ENCODE measurements at places on chromosomes 1 and 21.
A peak's percentile ranks its signal among the peaks of the same experiment; 100 is the strongest.

GRCh38 chr1:59204001-59204400 is 92.9 kb upstream of the FGGY start:
- DNase-seq, result peak; percentile 27

DNA sequence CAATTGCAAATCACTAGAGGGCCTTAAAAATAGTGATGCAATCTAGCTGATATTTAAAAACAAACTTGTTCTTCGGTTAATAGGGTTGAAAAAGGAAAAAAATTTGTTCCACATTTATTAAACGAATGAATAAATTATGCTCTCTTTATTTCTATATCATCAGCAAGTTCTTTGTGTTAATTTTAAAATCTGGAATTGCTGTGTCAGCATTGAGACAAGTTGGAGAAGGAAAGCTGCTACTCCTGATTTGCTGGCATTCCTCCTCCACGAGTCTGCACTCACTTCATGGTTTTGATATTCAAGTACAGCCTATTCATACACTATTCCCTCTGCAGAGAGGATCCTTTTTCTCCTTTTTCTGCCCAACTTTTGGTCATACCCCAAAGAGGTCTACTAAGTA is 117.6 kb downstream of the MRPL39 start:
- no peak for DNase-seq

DNA sequence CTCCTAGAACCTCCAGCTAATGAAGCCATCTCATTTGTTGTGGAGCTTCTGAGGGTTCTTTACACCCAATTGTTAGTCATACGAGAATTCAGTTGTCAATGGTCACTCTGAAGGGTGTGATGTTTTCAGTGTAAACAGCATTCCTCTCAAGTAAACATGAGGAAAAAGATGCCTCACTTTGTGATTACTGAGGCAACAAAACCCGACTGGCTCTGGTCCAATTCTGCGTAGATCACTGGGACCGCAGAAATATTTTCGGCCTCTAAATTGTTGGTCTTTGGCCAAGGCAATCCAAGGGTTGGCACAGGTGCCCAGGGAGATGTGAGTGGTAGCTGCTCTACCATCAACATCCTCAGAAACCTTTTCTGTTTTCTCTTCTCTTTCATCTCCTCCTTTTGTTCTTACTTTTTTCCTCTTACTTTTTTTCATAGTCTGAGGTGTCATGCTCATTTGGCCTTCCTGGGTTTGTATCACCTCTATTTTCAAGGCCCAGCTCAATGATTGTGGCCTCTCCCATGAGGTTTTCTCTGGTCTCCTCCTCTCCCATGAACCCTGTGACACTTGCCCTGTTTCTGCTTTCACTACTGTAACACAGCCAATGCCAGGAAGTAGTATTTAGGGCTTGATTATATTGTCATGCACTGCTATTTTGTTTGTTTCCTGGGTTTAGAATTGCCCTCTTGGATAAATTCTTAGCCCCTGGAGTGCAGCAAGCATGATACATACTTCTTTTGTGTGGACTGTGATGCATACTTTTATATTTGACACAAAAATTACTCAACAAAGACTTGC is 221.9 kb downstream of the TNR start:
- no peak for DNase-seq

- DNase-seq, result no peak
Observed at GRCh38 chr1:188708795-188709535, 1768.7 kb downstream of the BRINP3 start.

- no peak for DNase-seq
Observed at GRCh38 chr1:175220853-175221556, 28.4 kb upstream of the KIAA0040 start.

GRCh38 chr1:190029441-190029840 is 448.2 kb downstream of the BRINP3 start:
- no peak for DNase-seq

GRCh38 chr1:231286603-231287002 is 45.6 kb downstream of the GNPAT start:
- DNase-seq, result no peak

GRCh38 chr21:34796518-34797200 is 127.9 kb downstream of the CLIC6 start:
- DNase-seq, result no peak
